ENCODE measurements at places on chromosomes 2 and 18. TPM values are rescaled to one million over a fixed set of nuclear protein-coding genes. Genes with fewer than 3 reads are reported as not detected.

CFC1 gene
- 1.3 TPM for total RNA-seq

SLC16A14 gene
- total RNA-seq, result 52.7 TPM

KIAA2012 gene
- total RNA-seq, result 1.00 TPM

ST8SIA5 gene
- total RNA-seq, result 9.4 TPM

APLF gene
- total RNA-seq, result 3.1 TPM
